ENCODE measurements at places on chromosomes 2 and 18.
A peak's percentile ranks its signal among the peaks of the same experiment; 100 is the strongest.

DNA sequence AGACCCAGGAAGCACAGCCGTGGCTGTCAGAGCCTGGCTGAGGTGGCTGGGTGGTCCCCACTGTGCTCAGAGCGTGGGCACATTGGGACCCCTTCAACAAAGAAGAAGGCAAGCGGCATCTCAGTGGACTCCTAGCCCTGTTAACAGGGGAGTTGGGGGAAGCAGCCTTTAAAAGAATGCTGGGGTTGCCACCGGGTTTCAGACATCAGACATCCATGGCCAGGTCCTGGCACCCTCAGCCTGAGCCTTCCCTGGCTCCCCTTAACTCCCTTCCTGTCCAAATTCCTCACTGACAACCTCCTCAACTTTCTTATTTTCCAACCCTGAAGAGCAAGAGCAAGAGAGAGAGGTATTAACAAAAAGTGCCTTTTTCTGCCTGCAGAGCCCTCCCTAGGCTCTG is 24.8 kb upstream of the GNAL start:
- no peaks in the 10 kb centered on the region for H3K4me1 ChIP-seq
- H3K27me3 ChIP-seq: no peaks in the 10 kb centered on the region
- no peaks in the 10 kb centered on the region for H3K36me3 ChIP-seq
- H3K27ac ChIP-seq: no peak overlapping the region

GRCh38 chr18:9971313-9971920 is 57.6 kb downstream of the VAPA start:
- no peaks in the 10 kb centered on the region for H3K36me3 ChIP-seq
- H3K27me3 ChIP-seq: peaks cover 37% of the 10 kb centered on the region
- H3K4me3 ChIP-seq: no peak overlapping the region
- no peak overlapping the region for H3K27ac ChIP-seq
- peaks cover 1% of the 10 kb centered on the region for H3K4me1 ChIP-seq
- peak; percentile 51 for DNase-seq

DNA sequence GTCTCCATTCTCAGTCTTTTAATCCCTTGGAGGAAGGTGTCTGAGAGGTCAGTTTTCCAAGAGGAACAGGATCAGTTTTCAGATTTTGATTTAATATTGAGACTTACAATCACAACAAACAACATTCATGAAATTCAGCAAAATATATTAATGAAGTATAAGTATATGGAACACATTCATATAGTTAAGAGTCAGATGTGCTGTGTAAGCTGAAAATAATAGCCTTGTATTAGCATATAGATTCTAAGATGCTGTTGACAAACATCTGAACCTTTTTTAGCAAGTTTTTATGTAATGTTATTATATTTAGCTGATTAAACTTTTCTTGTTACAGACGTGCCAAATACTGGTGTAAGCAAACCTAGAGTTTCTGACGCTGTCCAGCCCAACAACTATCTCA is 163.9 kb downstream of the PKP4 start:
- no peaks in the 10 kb centered on the region for H3K4me1 ChIP-seq
- H3K4me3 ChIP-seq: no peak overlapping the region
- no peak for DNase-seq
- no peak overlapping the region for H3K27ac ChIP-seq

DNA sequence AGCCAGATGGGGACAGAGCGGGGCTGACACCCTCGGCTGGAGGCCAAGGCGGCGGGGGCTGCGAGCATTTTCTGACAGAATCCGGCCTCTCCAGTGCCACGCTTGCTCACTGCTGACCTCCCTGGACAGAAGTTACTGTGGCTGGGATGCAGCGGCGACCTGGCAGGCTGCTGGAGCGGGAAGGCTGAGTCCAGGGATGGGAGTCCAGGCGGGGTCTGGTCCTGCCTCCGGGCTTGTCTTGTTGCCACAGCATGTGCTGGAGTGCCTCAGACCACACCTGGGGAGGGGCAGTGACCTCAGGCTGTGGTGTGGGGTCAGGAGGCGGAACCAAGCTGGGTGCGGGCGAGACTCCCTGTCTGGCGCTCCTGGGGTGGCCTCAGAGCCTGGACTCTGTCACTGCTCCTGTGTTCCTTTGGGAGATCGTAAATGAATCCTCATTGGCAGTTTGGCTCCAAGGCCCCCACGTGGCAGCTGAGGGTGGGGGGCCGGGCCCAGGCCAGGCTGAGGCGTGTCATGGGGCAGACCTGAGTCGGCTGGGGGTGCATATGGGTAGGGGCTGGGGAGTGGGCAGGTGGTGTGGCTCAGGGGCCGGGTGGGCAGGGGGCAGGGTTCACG is 5.5 kb downstream of the BOK start:
- H3K4me1 ChIP-seq: peaks cover 6% of the 10 kb centered on the region
- DNase-seq: no peak
- no peak overlapping the region for H3K4me3 ChIP-seq
- no peak overlapping the region for H3K27ac ChIP-seq

- peak; percentile 91 for DNase-seq
- no peaks in the 10 kb centered on the region for H3K36me3 ChIP-seq
- H3K27me3 ChIP-seq: no peaks in the 10 kb centered on the region
These were observed at the start of gene GPR35 for GRCh38 chr2:240624950-240625621. GPR35 (plus strand) TSS chr2:240625480; CDS start chr2:240629953, 4,473 bp downstream.

DNA sequence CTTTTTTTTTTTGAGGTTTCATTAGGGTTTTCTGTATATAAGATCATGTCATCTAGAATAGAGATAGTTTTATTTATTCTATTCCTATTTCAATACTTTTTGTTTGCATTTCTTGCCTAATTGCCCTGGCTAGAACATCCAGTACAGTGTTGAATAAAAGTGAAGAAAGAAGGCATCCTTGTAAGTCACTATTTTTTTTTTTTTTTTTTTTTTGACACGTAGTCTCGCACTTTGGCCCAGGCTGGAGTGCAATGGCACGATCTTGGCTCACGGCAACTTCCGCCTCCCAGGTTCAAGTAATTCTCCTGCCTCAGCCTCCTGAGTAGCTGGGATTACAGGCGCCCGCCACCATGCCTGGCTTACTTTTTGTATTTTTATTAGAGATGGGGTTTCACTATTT is 27.8 kb upstream of the RANBP2 start:
- H3K4me3 ChIP-seq: no peak overlapping the region
- DNase-seq: no peak

DNA sequence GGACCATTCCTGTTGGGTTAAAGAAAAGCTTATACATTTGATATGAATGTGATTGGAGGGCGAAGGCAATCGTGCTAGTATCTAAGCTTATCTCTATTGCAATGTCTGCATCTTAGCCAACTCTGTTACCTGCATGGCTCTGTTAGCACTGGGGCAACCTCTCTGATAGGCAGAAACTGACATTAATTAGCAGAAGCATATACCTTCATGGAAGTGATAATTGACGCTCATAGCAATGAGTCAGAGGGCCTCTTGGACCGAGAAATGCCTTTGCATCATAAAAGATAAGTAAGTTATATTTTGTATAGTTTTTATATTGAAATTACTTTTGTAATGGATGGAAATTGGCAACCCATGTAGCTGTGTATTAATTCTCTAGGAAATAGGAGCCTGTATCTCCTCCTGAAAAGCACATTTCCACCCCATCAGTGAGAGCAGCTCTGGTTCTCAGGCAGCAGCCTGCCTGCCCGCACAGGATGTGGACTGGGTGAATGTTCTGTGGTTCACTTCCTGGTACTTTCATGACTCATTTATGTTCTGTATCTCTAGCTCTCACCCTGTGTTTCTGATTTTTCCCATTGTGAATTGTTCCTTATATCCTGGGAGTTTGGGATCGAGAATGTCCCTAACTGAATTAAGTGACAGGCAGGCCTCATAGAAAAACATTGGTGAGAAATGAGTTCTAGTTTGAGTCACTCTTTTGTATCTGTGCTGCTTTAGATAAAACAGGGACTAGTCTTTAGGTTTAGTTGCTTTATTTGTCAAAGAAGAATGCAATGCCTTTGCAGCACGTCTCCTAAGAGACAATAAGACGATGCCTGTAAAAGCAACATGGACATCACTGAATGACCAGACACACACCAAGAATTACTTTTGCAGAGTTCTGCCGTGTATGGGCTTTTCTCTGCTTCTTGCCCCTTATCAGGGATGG is 344.9 kb downstream of the DCDC2C start:
- no peak overlapping the region for H3K4me3 ChIP-seq
- no peaks in the 10 kb centered on the region for H3K27me3 ChIP-seq
- H3K4me1 ChIP-seq: no peaks in the 10 kb centered on the region

DNA sequence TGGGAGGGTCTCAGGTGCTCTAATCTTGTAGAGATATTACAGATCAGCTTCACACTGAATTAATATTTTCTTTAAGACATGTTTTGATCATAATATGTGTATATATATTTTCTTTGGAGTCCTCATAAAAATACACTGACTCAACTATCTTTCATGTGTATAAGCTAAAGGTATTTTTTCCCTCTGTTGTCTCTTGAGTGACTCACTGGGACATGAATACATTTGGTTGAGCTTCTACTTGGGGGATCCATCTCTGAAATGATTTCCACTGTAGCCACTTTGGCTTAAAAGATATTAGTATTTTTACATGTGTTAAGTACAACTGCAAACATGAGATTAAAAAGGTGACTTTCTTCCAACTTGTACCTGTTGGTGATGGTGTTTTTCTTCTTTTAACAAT is 140.8 kb downstream of the TTN start:
- DNase-seq: no peak
- H3K27ac ChIP-seq: no peak overlapping the region
- H3K4me1 ChIP-seq: no peaks in the 10 kb centered on the region
- no peak overlapping the region for H3K4me3 ChIP-seq
- H3K27me3 ChIP-seq: no peaks in the 10 kb centered on the region

DNA sequence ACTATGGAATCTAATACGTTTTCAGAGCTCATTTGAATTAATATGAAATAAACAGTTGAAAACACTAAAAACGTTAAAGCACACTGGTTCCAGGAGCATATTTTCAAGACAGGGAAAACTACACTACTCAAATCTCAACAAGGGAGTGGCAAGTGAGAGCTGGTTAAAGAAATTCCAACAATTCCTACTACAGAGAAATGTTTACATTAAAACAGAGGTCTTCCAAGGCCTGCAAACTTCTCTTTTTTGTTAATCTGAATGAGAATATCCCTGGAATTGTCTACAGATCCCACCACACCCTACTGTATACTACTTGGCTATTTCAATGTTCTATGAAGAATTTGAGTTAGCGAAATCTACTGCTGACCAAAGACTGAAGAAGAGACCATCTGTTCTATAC is 231.5 kb downstream of the ZEB2 start:
- no peaks in the 10 kb centered on the region for H3K27me3 ChIP-seq
- no peak overlapping the region for H3K4me3 ChIP-seq
- no peak overlapping the region for H3K27ac ChIP-seq
- H3K36me3 ChIP-seq: no peaks in the 10 kb centered on the region
- DNase-seq: no peak

- no peak overlapping the region for H3K4me3 ChIP-seq
- H3K4me1 ChIP-seq: no peaks in the 10 kb centered on the region
- no peaks in the 10 kb centered on the region for H3K27me3 ChIP-seq
- no peak for DNase-seq
- H3K27ac ChIP-seq: no peak overlapping the region
These were observed 108.1 kb downstream of the ADCYAP1 start for GRCh38 chr18:1012775-1013174.

GRCh38 chr2:46393865-46394264 is 85.5 kb upstream of the TMEM247 start:
- H3K27me3 ChIP-seq: peaks cover 20% of the 10 kb centered on the region
- DNase-seq: no peak
- no peak overlapping the region for H3K27ac ChIP-seq

- no peaks in the 10 kb centered on the region for H3K27me3 ChIP-seq
- H3K4me3 ChIP-seq: no peak overlapping the region
- no peaks in the 10 kb centered on the region for H3K4me1 ChIP-seq
- no peak overlapping the region for H3K27ac ChIP-seq
These were observed 69.2 kb downstream of the ADD2 start for GRCh38 chr2:70698847-70699246.

DNA sequence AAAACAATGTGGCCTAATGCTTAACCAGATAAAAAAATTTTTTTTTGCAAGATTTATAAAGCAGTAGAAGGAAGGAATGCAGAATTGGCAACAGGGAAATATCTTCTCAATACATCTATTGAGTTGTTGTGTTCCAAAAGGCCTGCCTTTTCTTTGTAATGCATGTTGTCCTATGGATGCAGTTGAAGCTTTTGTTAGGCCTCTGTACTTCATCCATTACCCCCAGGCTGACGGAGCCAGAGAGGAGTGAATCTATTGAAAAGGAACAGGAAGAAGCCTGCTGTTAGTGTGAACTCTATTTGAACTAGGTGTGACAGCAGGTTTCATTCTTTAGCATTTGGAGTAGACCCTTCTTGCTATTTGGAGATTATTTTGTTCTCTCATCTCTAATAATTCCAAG is 56.5 kb downstream of the MTX2 start:
- DNase-seq: no peak
- no peak overlapping the region for H3K4me3 ChIP-seq
- H3K36me3 ChIP-seq: no peaks in the 10 kb centered on the region
- H3K27me3 ChIP-seq: no peaks in the 10 kb centered on the region
- H3K27ac ChIP-seq: no peak overlapping the region

DNA sequence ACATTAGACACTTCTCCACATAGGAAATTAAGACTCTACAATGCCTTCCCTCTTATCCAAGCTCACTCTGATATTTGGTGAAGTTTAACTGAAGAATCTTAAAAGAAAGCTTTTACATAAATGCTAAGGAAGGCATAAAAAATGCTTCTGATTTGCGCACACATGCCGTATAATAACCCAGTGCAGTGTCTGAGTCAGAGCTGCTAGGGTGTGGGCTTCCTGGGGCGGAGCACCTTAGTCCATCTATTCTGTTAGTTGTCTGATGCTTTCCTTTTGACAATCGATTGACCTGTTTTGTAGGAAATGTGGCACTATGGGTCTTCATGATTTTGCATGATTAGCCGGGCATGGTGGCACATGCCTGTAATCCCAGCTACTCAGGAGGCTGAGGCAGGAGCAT is 231.5 kb downstream of the AFF3 start:
- DNase-seq: no peak
- H3K4me3 ChIP-seq: no peak overlapping the region
- H3K27me3 ChIP-seq: no peaks in the 10 kb centered on the region
- no peaks in the 10 kb centered on the region for H3K4me1 ChIP-seq

GRCh38 chr2:144215701-144216675 is 303.9 kb downstream of the ZEB2 start:
- DNase-seq: no peak
- no peak overlapping the region for H3K4me3 ChIP-seq
- no peaks in the 10 kb centered on the region for H3K27me3 ChIP-seq
- peak overlapping the region; percentile 20 for H3K27ac ChIP-seq

- H3K4me3 ChIP-seq: no peak overlapping the region
- H3K36me3 ChIP-seq: no peaks in the 10 kb centered on the region
- no peaks in the 10 kb centered on the region for H3K27me3 ChIP-seq
- no peak overlapping the region for H3K27ac ChIP-seq
These were observed 14.2 kb upstream of the RHOB start for GRCh38 chr2:20432714-20433113.

GRCh38 chr2:112821682-112822081 is 14.9 kb downstream of the IL1B start:
- H3K36me3 ChIP-seq: no peaks in the 10 kb centered on the region
- no peak overlapping the region for H3K4me3 ChIP-seq
- H3K27me3 ChIP-seq: no peaks in the 10 kb centered on the region
- H3K4me1 ChIP-seq: no peaks in the 10 kb centered on the region

- no peaks in the 10 kb centered on the region for H3K36me3 ChIP-seq
- H3K27ac ChIP-seq: no peak overlapping the region
- no peak for DNase-seq
- no peak overlapping the region for H3K4me3 ChIP-seq
- H3K4me1 ChIP-seq: no peaks in the 10 kb centered on the region
These were observed 246.4 kb upstream of the PXDN start for GRCh38 chr2:1990724-1991123.
